ENCODE measurements at places on chromosomes 12 and 14. TPM values are rescaled to one million over a fixed set of nuclear protein-coding genes. Genes with fewer than 3 reads are reported as not detected.

DNA sequence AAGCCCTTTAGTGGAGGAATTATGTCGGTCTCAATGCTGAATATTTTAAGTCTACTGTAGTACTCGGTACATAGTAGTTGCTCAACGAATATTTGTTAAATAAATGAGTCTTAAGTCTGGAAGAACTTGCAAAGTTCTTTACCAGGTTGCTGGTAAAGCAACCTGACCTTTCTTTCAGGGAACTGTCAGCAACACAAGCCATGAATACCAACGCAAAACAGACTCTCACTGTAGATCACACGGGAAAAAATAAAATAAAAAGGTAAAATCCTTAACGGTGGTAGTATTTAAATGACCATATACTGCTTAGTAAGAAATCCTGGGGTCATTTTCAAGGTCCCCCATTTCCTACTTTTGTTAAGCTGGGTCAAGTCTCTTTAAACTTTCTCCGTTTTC, 447 bp upstream of the NUBPL start:
- DNase-seq: no peak

Gene RACGAP1
- total RNA-seq: 5.4 TPM

- no peak for DNase-seq
These were observed 4.0 kb downstream of the ASCL4 start for GRCh38 chr12:107778383-107779025.

Gene BTBD6
- 17.1 TPM for total RNA-seq

Gene TMEM117
- total RNA-seq: 2.4 TPM

GRCh38 chr12:46218322-46219095, 50.3 kb downstream of the SLC38A1 start:
- DNase-seq: no peak

- DNase-seq: no peak
These were observed 2.0 kb upstream of the SHMT2 start for GRCh38 chr12:57227315-57228115.

- DNase-seq: no peak
These were observed 3.5 kb downstream of the TSHR start for GRCh38 chr14:80958939-80959338.

- no peak for DNase-seq
These were observed 61.6 kb upstream of the DAAM1 start for GRCh38 chr14:59126714-59127436.

Gene NTS
- 0.24 TPM for total RNA-seq

GRCh38 chr14:85060121-85060520, 469.8 kb upstream of the FLRT2 start:
- no peak for DNase-seq

GRCh38 chr12:127381681-127382080, 885.3 kb upstream of the TMEM132C start:
- DNase-seq: no peak

Gene LTB4R
- 3.8 TPM for total RNA-seq

DNA sequence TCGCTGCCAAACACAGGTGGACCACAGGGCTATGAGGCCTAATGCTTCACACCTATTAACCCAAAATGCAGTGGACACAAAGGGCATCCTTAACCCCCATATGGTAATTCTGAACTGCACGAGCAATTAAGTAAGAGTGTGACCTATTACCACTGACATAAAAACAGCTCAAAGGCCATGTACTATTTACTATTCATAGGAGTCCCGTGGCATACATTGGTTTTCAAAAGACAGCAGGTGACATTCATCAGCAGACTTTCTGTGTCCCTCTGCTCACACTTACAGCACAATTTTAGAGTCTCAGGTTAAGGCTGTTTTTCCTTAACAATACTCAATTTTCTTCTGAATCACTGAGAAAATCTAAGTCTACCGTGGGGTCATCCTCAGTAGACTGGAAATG, 23.1 kb upstream of the TMCC3 start:
- DNase-seq: no peak

DNA sequence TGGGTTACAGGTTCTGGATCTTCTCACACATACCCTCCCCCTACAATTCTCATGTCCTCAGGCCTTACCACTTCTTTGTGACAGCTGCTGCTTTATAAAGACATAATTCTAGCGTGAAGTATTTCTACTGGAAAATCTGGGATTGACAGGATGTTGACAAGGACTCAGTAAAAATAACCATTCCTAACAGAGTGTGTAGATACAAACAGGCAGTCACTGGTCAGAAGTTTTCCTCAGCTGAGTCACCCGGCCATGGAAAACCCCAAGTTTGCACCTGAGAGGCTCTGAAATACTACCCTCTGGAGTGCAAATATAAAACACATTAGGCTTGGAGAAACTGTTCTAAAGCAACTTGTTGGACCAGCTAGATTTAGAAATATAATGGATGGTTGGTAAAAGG, 54.4 kb downstream of the SPPL3 start:
- DNase-seq: no peak

GRCh38 chr12:87690236-87690810, 338.9 kb downstream of the C12orf50 start:
- no peak for DNase-seq

Gene SYNDIG1L
- total RNA-seq: not detected

GRCh38 chr14:36807727-36808126, 146.1 kb downstream of the PAX9 start:
- DNase-seq: no peak

GRCh38 chr12:66661357-66661756, 17.5 kb downstream of the GRIP1 start:
- no peak for DNase-seq

Gene FAR2
- total RNA-seq: 0.87 TPM

Gene TAS2R19
- 2.3 TPM for total RNA-seq

- peak; percentile 32 for DNase-seq
These were observed 12.9 kb downstream of the SERPINA6 start for GRCh38 chr14:94310248-94310647.

Gene NAA30
- 12.7 TPM for total RNA-seq

DNA sequence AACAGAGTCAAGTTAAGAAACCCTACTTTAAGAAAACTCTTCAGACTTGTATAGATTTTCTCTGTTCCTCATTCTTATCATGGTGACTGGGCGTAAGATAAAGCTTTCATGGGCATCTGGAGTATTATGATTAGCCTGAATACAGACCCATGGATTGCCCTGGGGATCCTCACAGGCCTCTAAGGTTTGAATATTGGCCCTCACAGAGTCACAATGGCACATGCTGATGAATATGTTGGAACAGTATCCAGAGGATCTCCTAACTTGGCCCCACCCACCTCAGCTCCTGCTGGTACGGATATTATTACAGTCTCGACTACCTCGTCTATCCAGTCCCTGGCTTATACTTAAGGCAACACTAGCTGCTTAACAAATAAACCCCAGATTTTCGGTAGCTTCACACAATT, 8.1 kb downstream of the OSBPL8 start:
- DNase-seq: no peak

- DNase-seq: peak; percentile 23
These were observed 335.1 kb downstream of the DUSP6 start for GRCh38 chr12:89016970-89017778.

Gene DCD
- total RNA-seq: not detected

DNA sequence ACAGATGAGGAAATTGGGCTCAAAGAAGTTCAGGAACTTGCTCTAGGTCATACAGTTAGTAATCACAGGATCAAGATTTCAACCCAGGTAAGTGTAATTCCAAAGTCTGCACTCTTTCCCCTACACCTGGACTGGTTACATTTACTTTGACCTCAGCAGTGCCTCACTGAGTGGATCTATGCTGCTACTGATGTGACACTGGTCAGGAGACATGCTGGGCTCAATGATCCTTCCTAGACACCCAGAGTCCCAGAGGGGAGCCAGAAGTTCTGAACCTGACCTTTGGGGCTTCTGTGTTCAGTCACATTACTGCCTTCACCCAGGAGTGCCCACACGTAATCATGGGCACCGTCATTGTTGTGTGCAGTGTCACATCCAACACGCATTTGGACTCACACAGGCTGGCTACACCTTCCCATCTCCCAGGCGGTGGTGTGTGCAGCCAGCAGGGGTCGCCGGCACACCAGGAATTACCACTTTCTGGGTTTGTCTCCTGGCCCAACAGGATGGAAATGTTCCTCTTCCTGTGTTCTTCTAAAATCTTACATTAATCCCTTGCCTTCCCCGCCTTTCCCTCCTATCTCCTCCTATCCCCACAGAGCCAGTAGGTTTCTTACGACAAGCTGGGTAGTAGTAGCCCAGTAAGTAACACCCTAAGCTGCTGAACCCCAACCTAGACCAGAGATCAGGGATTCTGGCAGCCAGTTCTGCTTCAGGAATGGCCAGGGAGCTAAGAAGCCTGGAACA, 25.6 kb downstream of the CALCOCO1 start:
- DNase-seq: peak; percentile 83

Gene TMPRSS12
- not detected for total RNA-seq

Gene CCDC38
- 1.2 TPM for total RNA-seq

DNA sequence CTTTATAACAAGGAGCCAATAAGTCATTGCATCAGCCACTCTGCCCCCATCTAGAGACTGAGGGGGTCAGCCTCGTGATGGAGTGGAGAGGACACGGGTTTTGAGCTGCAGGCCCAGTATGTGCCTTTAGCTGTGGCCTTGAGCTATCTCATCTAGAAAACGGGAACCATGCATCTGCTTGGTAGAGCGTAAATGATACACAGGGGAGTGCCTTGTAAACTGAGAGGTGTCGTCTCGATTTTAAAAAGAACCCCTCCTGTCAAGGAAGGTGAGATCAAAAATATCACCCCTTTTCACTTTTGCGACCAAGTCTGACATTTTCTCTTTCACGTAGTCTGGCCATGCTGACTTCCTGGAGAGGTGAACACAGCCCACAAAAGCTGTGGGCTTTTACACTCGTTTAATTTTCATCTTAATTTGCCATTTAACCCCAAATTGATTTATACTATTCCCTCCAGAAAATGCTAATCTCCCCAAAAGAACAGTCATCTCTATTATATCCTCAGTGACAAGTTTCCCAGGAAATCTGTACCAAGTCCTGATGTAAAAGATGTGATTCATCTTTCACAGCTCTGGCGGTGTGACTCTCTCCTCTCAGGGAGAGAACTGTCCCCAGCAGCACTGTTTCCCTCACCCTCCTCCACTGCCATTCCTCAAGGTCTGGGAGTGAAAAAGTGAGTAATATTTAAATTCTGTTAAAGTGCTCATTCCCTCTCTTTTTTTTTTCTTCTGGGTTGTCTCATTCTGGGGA, 30.6 kb downstream of the VCPKMT start:
- DNase-seq: no peak

Gene DHRS4L2
- total RNA-seq: 31.9 TPM

DNA sequence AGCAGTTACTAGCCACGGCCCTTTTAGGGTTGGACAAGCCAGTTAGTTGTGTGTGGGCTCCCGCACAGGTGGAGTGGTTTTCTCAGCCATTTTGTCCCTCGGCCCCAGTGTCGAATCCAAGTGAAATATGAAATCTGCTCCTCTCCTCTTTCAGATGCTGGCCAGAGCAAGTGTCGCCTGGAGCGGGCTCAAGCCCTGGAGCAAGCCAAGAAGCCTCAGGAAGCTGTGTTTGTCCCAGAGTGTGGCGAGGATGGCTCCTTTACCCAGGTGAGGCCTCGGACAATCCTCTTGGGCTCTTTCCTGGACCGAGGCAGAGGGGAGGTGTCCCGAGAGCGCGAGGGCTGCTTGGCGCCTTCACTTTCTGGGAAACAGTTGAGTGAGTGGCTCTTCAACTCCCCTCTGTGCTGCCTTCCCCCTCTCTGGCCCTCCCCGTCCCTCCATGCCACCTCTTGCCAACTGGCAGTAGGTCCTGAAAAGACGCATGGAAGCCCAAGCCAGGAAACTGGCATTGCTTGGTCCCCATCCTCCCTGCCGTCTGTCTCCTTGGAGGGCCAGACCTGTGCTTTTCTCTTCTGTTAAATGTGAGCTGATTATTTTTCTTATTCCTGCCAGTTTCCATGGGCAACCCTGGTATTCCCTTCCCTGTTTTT, 74.2 kb downstream of the SMOC1 start:
- no peak for DNase-seq

Gene LRRIQ1
- not detected for total RNA-seq

Gene DDN
- not detected for total RNA-seq

Gene CRIP1
- 3.3 TPM for total RNA-seq

Gene RNASE1
- 36.5 TPM for total RNA-seq

GRCh38 chr14:74608959-74609611, 3.0 kb downstream of the LTBP2 start:
- peak; percentile 81 for DNase-seq

GRCh38 chr12:47791874-47792273, 18.8 kb downstream of the SLC48A1 start:
- DNase-seq: no peak

Gene TAS2R8
- not detected for total RNA-seq

DNA sequence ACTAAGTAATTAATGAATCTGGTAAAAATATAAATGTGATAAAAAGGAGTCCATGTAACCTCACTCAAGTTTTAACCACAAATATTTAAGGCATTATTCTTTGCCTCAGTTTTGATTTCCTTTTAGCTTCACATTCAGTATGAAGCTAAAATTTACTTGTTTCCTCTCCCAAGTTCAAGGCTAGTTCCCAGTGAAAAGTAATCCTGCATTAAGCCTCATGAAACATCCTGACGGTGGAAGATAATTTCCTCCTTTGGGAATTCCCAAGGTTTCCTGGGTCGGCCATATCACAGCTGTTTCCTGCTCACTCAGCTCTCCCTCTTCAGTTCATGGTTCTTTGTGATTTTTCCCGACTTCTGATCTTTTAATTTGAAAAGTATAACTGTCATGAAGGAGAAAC, 1256.8 kb upstream of the FLRT2 start:
- no peak for DNase-seq

Gene AQP5
- total RNA-seq: not detected

GRCh38 chr12:89469361-89469760, 55.2 kb downstream of the GALNT4 start:
- no peak for DNase-seq

DNA sequence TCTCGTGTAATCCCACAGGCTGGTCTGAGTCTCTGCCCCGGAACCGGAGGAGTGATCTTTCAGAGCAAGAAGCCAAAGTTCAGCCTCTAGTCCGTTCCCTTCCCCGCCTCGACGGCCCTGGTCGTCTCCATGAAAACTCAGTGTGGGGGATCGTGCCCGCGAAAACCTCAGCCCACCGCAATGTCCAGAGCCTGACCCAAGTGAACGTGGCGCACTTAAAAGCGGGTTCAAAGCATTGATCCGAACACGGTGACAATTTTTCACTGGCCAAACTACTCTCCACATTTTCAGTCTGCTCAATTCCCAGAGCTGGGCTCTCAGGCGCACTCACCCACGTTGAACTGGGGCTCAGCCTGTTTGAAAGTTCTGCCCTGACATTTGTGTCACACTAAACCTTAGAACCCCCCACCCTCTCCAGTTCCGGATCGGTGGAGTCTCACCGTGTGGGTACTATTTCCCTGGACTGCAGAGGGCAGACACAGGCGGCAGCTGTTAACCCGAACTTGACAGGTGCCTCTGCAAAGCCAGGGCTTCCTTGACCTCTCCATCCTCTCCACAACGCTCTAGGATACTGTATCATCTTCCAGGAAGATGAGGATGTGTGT, 886 bp upstream of the PRICKLE1 start:
- DNase-seq: no peak
